Spinal cord (tissue), 10 donors: ENCODE measurements at places on chromosomes 4 and X. TPM values are rescaled to one million over a fixed set of nuclear protein-coding genes. Genes with fewer than 3 reads are reported as not detected.

The CXorf51A gene
- total RNA-seq: not detected

The FRG2 gene
- not detected for total RNA-seq

The BMPR1B gene
- 30.1 TPM for total RNA-seq

The USP27X gene
- total RNA-seq: 7.3 TPM

The NPY2R gene
- 3.3 TPM for total RNA-seq

The FGG gene
- 1.4 TPM for total RNA-seq

The IL15 gene
- total RNA-seq: 2.8 TPM

The PWWP3B gene
- 3.7 TPM for total RNA-seq

The ING2 gene
- total RNA-seq: 23.0 TPM
